Activated CD8-positive, alpha-beta memory T cell treated with anti-CD3 and anti-CD28 coated beads for 1 hour (primary cell): ENCODE measurements at places on chromosomes 16 and 17.

DNA sequence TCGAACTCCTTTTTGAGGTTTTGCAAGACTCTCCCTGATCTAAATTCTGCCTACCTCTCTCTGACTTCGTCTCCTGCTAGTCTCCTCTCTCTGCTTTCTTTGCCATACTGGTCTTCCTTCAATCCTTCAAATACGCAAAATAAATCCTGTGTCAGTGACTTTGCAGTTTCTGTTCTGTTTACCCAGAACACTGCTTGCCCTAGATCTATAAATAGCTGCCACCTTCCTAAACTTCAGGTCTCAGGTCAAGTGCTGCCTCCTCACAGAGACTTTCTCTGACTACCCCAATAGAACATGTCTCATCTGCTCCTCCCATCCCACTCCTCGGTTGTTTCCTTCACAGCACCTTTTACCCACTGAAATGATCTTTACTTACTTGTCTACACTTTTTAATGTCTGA, 78.9 kb downstream of the TRIM37 start:
- no peak for DNase-seq

- DNase-seq = no peak
Measured at GRCh38 chr17:79781736-79782575, 4.0 kb downstream of the CBX2 start.

DNA sequence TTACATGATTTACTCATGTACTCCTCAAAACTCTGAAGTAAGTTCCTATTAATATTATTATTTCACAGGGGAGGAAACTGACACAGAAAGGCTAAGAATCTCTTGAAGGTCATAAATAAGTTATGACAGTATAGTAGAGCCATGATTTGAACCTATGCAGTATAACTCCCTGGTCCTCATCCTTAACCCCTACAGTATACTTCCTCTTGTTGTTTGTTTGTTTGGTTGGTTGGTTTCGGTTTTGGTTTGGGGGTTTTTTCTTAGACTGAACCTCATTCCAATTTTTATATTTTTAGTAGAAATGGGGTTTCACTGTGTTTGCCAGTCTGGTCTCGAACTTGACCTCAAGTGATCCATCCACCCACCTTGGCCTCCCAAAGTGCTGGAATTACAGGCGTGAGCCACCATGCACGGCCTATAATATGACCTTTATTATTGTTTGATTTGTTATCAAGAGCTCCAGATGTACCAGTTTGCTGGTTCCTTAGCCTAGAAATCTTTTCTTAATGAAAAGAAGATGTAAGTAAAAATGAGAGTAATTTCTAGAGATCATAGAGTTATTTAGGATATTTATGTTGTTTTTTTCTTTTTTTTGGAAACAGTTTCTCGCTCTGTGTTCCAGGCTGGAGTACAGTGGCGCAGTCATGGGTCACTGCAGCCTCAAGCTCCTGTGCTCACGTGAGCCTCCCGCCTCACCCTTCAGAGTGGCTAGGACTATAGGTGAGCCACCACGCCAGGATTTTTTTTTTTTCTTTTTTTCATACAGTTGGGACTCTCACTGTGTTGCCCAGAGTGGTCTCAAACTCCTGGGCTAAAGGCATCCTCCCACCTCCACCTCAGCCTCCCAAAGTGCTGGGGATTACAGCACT, 4.8 kb downstream of the PRR11 start:
- DNase-seq = no peak

- no peak for DNase-seq
Measured at GRCh38 chr16:77536809-77537208, 102.0 kb upstream of the ADAMTS18 start.
